Lower lobe of right lung (tissue), 2 donors: ENCODE measurements at places on chromosomes 11 and 22.
A peak's percentile ranks its signal among the peaks of the same experiment; 100 is the strongest.

DNA sequence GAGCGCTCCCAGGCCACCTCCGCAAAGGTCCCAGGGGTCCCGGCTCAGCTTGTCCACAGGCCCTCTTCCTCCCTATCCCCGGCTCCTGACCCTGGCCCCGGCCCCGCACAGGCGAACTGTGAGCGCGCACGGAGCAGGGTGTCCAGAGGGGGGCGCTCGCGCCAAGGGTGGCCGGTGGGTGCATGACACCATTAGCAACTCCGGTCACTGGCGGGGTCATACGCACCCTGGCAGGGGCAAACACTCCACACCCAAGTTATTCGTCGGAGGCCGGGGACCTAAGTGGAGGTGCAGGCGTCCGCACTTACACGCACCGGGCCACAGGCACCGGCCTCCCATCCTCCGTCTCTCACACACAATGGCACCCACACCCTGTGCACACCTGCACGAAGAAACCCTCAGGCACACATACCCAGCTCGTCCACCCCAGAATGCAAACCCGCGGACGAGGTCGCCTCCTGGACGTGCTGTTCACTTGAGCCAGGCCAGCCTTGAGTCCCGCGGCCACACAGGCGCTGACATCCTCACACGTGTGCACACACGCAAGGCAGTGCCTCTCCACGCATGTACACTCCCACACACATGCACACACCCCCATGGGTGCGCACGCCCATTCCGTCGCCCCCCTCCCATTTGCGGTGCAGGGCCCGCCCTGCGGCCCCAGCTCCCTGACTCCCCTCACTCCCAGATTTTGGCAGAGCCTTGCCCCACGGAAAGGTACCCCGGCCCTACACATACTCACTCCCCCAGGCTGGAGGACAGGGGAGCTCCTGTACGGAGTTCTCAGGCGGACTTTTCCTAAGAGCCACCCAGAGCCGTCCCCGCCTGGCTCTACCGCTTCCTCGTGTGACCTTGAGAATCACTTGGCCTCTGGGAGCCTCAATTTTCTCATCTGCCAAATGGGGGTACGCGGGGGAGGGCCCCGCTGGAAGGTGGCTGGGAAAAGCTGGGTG is at the start of gene RASGRP2:
Gene RASGRP2 (minus strand): TSS at position 552 of the 953 bp plus-strand sequence. CDS start 1,276 bp downstream, outside the sequence.
- peaks cover 14% of the 10 kb centered on the region for H3K27me3 ChIP-seq
- peak within 1 kb of the TSS; percentile 94 for H3K27ac ChIP-seq
- no peaks in the 10 kb centered on the region for H3K36me3 ChIP-seq
- peak within 1 kb of the TSS; percentile 76 for H3K4me3 ChIP-seq

GRCh38 chr11:85767246-85767945 is 43.5 kb downstream of the SYTL2 start:
- DNase-seq, result no peak
- no peaks in the 10 kb centered on the region for H3K4me1 ChIP-seq
- no peak overlapping the region for H3K27ac ChIP-seq
- no peaks in the 10 kb centered on the region for H3K36me3 ChIP-seq
- H3K4me3 ChIP-seq, result no peak overlapping the region
- no peaks in the 10 kb centered on the region for H3K27me3 ChIP-seq

DNA sequence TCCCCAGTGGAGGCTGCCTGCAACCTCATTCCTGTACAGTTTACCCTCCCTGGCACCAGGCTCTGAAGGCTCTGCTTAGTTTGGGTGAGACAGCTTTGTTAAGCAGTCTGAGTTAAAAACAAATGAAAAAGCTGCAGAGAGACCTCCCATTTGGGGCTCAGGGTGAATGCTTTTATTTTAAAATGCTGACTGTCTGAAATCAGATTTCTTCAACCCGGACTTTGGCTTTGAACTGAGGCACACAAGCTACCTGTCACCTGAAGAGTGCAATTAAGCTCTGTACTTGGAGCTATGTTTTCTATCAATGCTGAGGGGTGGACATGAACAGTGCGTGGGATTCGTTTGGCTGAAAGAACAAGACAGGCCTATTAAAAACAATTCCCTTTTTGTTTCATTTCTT is 217.5 kb upstream of the SORL1-AS1 start:
- DNase-seq, result no peak
- H3K27ac ChIP-seq, result no peak overlapping the region
- peaks cover 3% of the 10 kb centered on the region for H3K27me3 ChIP-seq
- H3K4me3 ChIP-seq, result no peak overlapping the region

DNA sequence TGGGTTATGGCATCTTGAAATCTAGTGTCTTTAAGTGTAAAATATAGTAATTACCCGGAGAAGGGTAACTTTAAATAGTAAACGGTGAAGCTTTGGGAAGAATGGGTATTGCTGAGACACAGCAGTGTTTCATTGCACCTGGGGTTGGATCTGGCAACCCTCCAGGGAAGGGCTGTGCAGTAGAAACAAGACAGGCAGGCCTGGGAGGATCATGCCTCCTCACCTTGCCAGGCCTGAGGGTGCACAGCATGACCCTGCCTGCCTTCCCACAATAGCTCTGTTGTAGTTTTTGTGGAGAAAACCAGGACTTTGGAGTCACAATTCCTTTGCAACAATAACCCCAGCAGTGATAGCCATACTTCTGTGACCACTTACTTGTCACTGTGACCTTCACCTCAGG is 64.6 kb upstream of the ADSL start:
- H3K4me1 ChIP-seq, result peaks cover 5% of the 10 kb centered on the region
- peaks cover 86% of the 10 kb centered on the region for H3K36me3 ChIP-seq
- no peaks in the 10 kb centered on the region for H3K27me3 ChIP-seq
- H3K4me3 ChIP-seq, result no peak overlapping the region

GRCh38 chr11:58963551-58964104 is 24.3 kb downstream of the GLYATL1 start:
- peak; percentile 45 for DNase-seq
- H3K4me3 ChIP-seq, result no peak overlapping the region
- H3K4me1 ChIP-seq, result no peaks in the 10 kb centered on the region
- H3K36me3 ChIP-seq, result no peaks in the 10 kb centered on the region

- no peaks in the 10 kb centered on the region for H3K4me1 ChIP-seq
- H3K27ac ChIP-seq, result no peak overlapping the region
- no peak overlapping the region for H3K4me3 ChIP-seq
- no peak for DNase-seq
- no peaks in the 10 kb centered on the region for H3K36me3 ChIP-seq
These were observed 26.4 kb upstream of the PPFIA1 start for GRCh38 chr11:70243912-70244652.

DNA sequence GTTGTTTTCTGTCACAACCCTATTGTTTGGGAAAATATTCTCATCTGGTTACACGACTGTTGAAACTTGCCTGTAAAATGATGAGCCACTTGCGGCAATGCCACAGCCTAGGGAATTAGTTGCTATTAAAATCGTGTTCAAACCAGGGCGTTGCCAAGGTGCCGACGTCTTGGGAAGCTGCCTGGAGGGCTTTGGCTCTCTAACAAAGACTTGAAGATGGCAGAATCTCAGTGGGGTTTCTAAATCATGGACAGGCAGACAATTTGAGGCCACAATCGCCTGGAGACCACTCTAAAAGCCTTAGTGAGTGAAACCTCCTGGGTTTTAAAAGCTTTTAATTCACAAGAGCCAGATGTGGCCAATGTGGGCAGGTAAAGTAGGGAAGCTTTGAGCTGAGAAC is 117.2 kb upstream of the BMAL1 start:
- no peaks in the 10 kb centered on the region for H3K4me1 ChIP-seq
- H3K27ac ChIP-seq, result no peak overlapping the region
- no peak for DNase-seq

GRCh38 chr11:8221917-8222495 is 41.7 kb downstream of the LMO1 start:
- no peaks in the 10 kb centered on the region for H3K4me1 ChIP-seq
- H3K36me3 ChIP-seq, result no peaks in the 10 kb centered on the region
- H3K4me3 ChIP-seq, result no peak overlapping the region
- H3K27me3 ChIP-seq, result no peaks in the 10 kb centered on the region
- no peak overlapping the region for H3K27ac ChIP-seq

DNA sequence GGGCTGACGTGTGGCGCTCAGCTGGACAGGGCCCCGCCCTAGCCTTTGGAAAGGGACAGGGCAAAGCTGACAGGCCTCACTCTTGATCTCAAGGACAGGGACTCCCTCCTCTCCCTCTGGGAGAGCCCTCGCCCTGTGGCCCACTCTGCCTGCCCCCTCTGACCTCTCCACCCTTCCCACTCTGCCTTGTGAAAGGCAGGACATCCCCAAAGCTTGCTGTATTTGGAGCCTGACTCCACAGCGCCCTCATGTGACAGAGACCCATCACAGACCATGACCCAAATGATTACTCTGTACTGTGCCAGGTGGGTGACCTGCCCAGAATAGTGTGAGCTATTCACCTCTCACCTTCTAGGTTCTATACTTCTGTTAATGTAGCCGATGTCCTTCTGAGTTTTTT is 18.8 kb downstream of the P2RY2 start:
- no peak overlapping the region for H3K4me3 ChIP-seq
- peaks cover 13% of the 10 kb centered on the region for H3K4me1 ChIP-seq
- H3K36me3 ChIP-seq, result no peaks in the 10 kb centered on the region
- no peak overlapping the region for H3K27ac ChIP-seq
- H3K27me3 ChIP-seq, result no peaks in the 10 kb centered on the region

GRCh38 chr22:33579448-33580093 is 340.7 kb downstream of the LARGE1 start:
- no peak overlapping the region for H3K27ac ChIP-seq
- H3K36me3 ChIP-seq, result no peaks in the 10 kb centered on the region
- H3K4me3 ChIP-seq, result no peak overlapping the region

GRCh38 chr22:38943201-38943600 is 14.2 kb upstream of the APOBEC3A start:
- DNase-seq, result no peak
- H3K4me3 ChIP-seq, result no peak overlapping the region
- H3K36me3 ChIP-seq, result no peaks in the 10 kb centered on the region
